ENCODE measurements at places on chromosomes 2 and 18. TPM values are rescaled to one million over a fixed set of nuclear protein-coding genes. Genes with fewer than 3 reads are reported as not detected.

CMPK2 gene
- 7.6 TPM for total RNA-seq

TEKT4 gene
- not detected for total RNA-seq

ABCG5 gene
- total RNA-seq, result not detected

PROM2 gene
- 0.60 TPM for total RNA-seq

LRRTM4 gene
- not detected for total RNA-seq

IL37 gene
- total RNA-seq, result not detected

SH3BP4 gene
- total RNA-seq, result 0.52 TPM

ANKRD36 gene
- 60.5 TPM for total RNA-seq

NBEAL1 gene
- 8.3 TPM for total RNA-seq

DNA sequence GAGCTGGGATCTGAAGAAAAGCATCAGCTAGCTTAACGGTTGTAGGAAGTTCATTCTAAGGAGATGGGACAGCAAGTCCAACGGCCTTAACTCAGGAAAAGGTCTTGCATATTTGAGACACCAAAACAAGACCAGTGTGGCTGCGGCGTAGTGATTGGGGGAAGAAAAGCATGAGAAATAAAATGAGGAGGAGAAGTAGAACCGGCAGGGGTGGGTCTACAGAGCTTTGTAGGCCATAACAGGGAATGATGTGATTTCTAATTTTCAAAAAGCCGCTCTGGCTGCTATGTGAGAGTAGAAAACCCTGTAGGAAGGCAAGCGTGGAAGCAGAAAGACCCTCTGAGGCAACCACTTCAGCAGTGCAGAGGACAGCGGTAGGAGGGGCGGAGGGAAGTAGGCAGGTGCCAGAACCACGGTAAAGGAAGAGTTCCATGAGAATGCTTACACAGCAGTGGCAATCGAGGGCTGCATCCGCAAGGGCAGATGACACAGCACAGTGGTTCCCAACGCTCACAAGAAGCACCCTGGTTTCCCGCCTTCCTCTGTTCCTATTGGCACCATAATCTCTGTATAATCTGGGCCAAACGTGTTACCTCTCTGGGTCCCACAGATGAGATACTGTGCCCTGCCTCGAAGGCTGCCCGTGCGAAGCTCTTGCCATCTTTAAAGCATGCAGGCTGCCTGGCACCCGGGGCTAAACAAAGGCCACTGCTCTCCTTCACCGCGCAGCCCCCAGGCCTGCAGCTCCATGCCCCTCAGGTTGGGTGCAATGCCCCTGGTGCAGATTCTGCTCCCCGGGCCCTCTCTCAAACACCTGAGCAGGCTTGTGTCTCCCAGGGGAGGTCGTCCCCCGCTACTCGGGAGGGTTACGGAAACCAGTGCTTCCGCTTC is 795 bp downstream of the ANKRD39 start:
- H3K4me3 ChIP-seq, result peak overlapping the region; percentile 94
- no peak for DNase-seq
- peaks cover 39% of the 10 kb centered on the region for H3K36me3 ChIP-seq

GRCh38 chr2:188746727-188747126 is 227.4 kb upstream of the COL3A1 start:
- no peaks in the 10 kb centered on the region for H3K27me3 ChIP-seq
- H3K36me3 ChIP-seq, result no peaks in the 10 kb centered on the region
- DNase-seq, result no peak
- H3K4me1 ChIP-seq, result no peaks in the 10 kb centered on the region
- H3K4me3 ChIP-seq, result no peak overlapping the region

- no peaks in the 10 kb centered on the region for H3K27me3 ChIP-seq
- H3K36me3 ChIP-seq, result no peaks in the 10 kb centered on the region
- H3K4me3 ChIP-seq, result no peak overlapping the region
- H3K4me1 ChIP-seq, result no peaks in the 10 kb centered on the region
- no peak overlapping the region for H3K27ac ChIP-seq
Measured at GRCh38 chr18:28411806-28412205, 234.9 kb upstream of the CDH2 start.

DNA sequence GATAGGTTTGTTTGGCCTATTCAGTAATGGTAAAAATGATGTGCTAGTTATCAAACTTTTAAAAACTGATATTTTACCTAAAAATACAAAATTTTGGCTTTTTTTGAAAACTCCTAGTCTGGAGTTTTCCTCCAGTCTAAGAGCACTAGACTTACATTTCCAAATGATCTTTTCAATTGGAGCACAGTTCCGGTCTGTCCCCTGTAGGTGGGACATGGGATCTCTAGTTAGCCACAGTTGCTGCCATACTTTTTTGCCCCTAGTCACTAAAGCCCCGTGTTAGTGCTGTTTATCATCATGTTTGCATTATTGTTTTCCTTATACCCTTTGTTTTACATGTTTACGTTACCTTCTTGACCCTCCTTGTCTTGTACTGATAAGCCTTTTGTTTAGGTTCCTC is 52.4 kb downstream of the RELCH start:
- DNase-seq, result no peak
- peaks cover 27% of the 10 kb centered on the region for H3K36me3 ChIP-seq
- H3K27ac ChIP-seq, result no peak overlapping the region
- H3K4me3 ChIP-seq, result no peak overlapping the region
- no peaks in the 10 kb centered on the region for H3K4me1 ChIP-seq

- DNase-seq, result no peak
- peaks cover 3% of the 10 kb centered on the region for H3K27me3 ChIP-seq
- H3K4me1 ChIP-seq, result no peaks in the 10 kb centered on the region
- no peak overlapping the region for H3K27ac ChIP-seq
- H3K4me3 ChIP-seq, result no peak overlapping the region
- H3K36me3 ChIP-seq, result no peaks in the 10 kb centered on the region
Measured at GRCh38 chr2:23301136-23301535, 83.8 kb upstream of the KLHL29 start.

- no peak overlapping the region for H3K4me3 ChIP-seq
- H3K27ac ChIP-seq, result no peak overlapping the region
- H3K36me3 ChIP-seq, result no peaks in the 10 kb centered on the region
- H3K27me3 ChIP-seq, result no peaks in the 10 kb centered on the region
- no peaks in the 10 kb centered on the region for H3K4me1 ChIP-seq
Measured at GRCh38 chr2:224357098-224357901, 44.6 kb downstream of the FAM124B start.

DNA sequence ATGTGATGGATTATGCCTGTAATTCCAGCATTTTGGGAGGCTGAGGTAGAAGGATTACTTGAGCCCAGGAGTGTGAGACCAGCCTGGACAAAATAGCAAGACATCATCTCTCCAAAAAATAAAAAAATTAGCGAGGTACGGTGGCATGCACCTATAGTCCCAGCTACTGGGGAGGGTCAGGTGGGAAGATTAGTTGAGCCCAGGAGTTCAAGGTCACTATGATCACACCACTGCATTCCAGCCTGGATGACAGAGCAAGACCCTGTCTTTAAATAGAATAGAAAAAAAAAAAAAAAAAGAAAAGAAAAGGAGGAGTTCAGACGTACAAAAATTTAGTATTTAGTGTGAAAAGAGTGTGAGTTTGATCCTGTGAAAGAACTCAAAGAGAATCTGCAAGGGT is 154.9 kb downstream of the NR4A2 start:
- DNase-seq, result no peak
- H3K4me1 ChIP-seq, result no peaks in the 10 kb centered on the region
- no peaks in the 10 kb centered on the region for H3K27me3 ChIP-seq

- no peak overlapping the region for H3K4me3 ChIP-seq
- no peaks in the 10 kb centered on the region for H3K27me3 ChIP-seq
- H3K4me1 ChIP-seq, result peaks cover 9% of the 10 kb centered on the region
Measured at GRCh38 chr2:191122638-191123294, 28.0 kb downstream of the STAT4 start.

DNA sequence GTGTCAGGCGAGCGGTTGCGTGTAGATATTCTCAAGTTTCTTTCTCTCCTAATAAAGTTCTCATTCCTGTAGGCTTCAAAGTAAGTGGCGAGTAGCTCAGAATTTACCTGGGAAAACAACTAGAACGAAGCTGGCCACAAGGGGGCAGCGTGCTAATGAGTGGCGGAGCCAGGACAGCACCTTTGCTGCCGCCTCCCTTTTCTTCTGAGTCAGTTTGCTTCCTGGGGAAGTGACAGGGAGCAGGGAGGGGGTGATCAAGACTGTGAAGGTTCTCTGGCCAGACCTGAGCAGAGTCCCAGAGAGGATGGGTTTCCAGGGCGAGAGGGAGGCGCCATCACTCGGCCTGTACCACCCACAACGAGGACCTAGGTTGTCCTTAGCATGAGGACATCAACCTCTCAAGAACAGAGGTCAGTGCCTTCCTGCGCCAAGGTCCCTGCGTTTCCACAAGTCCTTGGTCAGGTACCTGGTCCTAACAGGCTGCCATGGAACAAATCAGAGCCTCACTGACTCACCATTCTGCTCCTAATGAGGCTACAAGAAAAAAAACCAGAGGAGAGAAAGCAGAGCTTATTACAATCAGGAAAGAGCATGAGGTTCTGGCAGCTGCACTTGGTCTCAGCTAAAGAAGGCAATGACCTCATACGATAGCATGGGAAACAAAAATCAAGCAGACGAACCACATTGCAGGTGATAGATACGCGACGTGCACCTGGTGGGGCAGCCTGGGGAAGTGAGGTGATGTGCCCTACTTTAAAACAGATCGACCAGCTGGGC is 98.7 kb downstream of the PLB1 start:
- H3K27me3 ChIP-seq, result no peaks in the 10 kb centered on the region
- DNase-seq, result peak; percentile 84
- peaks cover 15% of the 10 kb centered on the region for H3K4me1 ChIP-seq
- H3K36me3 ChIP-seq, result no peaks in the 10 kb centered on the region
- peak overlapping the region; percentile 50 for H3K27ac ChIP-seq
- peak overlapping the region; percentile 19 for H3K4me3 ChIP-seq

GRCh38 chr2:86787736-86788135 is 3.0 kb downstream of the CD8A start:
- H3K4me3 ChIP-seq, result no peak overlapping the region
- H3K27me3 ChIP-seq, result peaks cover 42% of the 10 kb centered on the region
- H3K4me1 ChIP-seq, result peaks cover 28% of the 10 kb centered on the region
- DNase-seq, result no peak
- no peaks in the 10 kb centered on the region for H3K36me3 ChIP-seq

- H3K4me1 ChIP-seq, result no peaks in the 10 kb centered on the region
- no peak overlapping the region for H3K27ac ChIP-seq
- no peak overlapping the region for H3K4me3 ChIP-seq
- no peaks in the 10 kb centered on the region for H3K36me3 ChIP-seq
Measured at GRCh38 chr2:46525522-46526155, 46.3 kb downstream of the TMEM247 start.

DNA sequence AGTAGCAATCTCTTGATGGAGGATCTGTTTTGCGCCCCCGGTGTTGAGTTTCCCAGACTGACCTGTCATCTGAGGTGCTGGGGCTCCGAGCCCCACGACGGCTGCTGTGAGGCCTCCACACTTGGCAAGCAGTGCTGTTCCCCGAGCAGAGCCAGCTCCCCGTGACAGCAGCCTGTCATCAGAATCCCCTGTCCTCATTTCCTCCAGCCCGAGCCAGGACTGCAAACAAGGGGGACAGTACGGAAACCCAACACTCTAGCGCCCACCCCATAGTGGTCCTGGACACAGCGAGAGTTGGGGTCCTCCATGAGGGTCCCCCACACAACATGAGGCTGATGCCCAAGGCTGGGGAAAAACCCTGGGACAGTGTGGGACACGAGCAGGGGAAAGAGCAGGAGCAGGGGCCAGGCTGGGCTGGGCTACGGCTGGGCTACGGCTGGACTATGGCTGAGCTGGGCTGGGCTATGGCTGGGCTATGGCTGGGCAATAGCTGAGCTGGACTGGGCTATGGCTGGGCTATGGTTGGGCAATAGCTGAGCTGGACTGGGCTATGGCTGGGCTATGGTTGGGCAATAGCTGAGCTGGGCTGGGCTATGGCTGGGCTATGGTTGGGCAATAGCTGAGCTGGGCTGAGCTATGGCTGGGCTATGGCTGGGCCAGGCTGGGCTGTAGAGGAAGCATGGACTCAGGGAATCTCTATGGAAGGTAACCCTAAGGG is 1.5 kb upstream of the KLHL30 start:
- DNase-seq, result no peak
- no peaks in the 10 kb centered on the region for H3K27me3 ChIP-seq
- H3K4me1 ChIP-seq, result peaks cover 8% of the 10 kb centered on the region
- H3K36me3 ChIP-seq, result no peaks in the 10 kb centered on the region

GRCh38 chr18:55328301-55328700 is 259.7 kb downstream of the TCF4 start:
- no peaks in the 10 kb centered on the region for H3K36me3 ChIP-seq
- H3K27me3 ChIP-seq, result peaks cover 7% of the 10 kb centered on the region
- H3K27ac ChIP-seq, result no peak overlapping the region
- H3K4me3 ChIP-seq, result no peak overlapping the region
- no peaks in the 10 kb centered on the region for H3K4me1 ChIP-seq

Data from CD4-positive, alpha-beta T cell (primary cell).